ENCODE measurements at places on chromosomes 2 and 18. TPM values are rescaled to one million over a fixed set of nuclear protein-coding genes. Genes with fewer than 3 reads are reported as not detected.

GRCh38 chr2:240245184-240245583 is 104.7 kb upstream of the OTOS start:
- DNase-seq: no peak

ABCA12 gene
- total RNA-seq: not detected

DNA sequence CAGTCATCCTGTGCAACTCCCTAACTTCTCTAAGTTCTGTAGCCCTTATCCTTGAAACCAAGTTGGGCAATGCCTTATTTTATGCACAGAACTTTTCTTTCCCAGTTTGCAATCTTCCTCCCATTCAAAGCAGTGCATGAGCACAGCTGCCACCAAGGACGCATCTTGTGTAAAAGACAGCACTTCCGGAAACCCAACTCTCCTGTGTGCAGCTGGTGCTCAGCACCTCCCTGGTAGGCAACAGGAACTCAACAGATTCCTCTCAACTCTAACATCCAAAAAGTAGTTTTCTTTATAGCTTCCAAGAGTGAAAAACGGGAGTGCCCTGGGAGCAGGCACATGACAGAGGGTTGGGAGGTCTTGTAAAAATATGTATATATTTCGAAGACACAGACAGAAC is 2.2 kb downstream of the TMEM18 start:
- DNase-seq: no peak

ACMSD gene
- not detected for total RNA-seq

- no peak for DNase-seq
These were observed 176.3 kb downstream of the INHBB start for GRCh38 chr2:120522151-120522751.

DNA sequence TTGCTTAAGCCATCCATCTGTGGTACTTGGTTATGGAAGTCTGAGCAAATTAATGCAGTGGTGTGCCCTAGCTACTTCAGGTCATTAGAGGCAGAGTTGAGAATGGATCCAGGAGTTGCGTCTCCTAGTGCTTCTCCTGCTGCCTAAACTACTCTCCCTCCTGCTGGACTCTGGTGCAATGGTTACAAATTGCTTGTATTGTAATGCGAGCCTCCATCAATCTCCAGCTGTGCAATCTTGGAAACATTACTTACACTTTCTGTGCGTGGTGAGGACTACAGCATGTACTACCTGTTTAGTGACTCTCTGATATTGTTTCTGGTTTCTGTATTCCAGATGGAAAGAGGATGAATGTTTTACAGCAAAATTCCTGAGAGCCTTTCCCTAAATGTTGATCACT is 119.0 kb upstream of the CYRIA start:
- no peak for DNase-seq

- DNase-seq: no peak
These were observed 149.6 kb upstream of the SMAD7 start for GRCh38 chr18:49100226-49100968.

DNA sequence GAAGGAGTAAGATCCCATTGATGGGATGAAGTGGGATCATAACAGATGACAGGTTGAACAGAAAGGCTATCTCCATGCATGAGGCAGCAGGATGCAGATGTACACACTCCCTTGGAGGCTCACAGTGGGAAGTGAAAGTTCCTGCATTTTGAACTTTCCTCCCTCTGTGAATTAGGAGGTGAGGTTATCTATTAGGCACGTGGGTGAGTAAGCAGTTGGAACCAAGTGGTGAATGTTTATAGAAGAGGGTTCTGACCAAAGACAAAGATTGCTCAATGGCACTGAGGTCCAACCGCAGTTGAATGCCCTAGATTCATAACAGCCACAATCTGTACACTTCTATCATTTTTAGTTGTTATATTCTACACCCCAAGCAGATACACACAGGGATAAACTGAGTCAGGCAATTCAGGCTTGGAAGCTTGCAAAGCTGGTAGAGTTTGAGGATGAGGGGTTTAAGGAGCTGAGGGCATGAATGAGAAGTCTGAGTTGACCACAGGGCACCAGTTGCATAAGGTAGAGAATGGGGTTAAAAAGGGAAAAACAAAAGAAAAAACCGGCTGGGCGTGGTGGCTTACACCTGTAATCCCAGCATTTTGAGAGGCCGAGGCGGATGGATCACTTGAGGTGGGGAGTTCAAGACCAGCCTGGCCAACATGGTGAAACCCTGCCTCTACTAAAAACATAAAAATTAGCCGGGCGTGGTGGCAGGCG is 7.1 kb upstream of the KCMF1 start:
- DNase-seq: no peak

DNA sequence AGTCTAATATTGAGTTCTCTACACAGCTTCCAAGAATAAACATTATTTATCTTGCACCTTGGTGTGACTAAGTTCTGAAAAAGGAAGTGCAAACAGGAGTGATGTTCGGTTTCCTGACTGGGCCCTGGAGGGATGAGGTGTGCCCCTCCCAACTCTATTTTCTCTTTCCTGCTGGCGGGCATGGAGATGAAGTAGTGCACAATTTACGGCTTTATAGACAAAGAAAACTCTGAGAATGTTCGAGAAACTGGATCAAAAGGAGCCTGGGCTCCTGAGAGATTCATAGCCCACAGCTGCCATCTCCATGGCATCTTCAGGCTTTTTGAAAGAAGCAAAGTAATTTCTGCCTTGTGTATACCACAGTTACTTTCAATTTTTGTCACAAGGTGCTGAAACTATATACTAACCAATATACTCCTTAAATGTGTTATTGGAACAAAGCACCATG is 22.3 kb downstream of the LRATD1 start:
- DNase-seq: no peak

NEDD4L gene
- 50.8 TPM for total RNA-seq

- DNase-seq: no peak
These were observed 32.6 kb upstream of the APCDD1 start for GRCh38 chr18:10421859-10422258.

Measured in heart right ventricle (tissue), 16 donors.